ENCODE measurements at places on chromosomes 1 and 21. TPM values are rescaled to one million over a fixed set of nuclear protein-coding genes. Genes with fewer than 3 reads are reported as not detected.

DNA sequence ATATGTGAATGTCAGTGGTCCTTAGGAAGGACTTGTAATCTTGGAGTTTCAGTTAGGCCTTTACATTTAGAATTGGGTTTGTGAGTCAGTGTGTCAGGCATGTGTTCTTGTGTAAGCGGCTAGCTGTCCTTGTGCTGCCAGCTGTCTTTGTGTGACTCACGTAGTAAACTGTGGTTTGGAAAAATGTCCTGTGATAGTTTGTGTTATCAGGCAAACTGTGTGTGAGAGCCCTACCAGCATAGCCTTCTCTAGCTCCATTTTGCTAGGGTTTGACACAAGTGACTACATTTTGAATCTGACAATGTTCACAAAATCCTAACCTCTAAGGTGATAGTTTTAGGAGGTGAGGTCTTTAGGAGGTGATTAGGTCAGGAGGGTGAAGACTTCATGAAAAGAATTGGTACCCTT lies 6.9 kb upstream of the SLC35D1 start:
- DNase-seq, result peak; percentile 13

GRCh38 chr1:58158016-58158415 lies 388.5 kb downstream of the OMA1 start:
- no peak for DNase-seq

DNA sequence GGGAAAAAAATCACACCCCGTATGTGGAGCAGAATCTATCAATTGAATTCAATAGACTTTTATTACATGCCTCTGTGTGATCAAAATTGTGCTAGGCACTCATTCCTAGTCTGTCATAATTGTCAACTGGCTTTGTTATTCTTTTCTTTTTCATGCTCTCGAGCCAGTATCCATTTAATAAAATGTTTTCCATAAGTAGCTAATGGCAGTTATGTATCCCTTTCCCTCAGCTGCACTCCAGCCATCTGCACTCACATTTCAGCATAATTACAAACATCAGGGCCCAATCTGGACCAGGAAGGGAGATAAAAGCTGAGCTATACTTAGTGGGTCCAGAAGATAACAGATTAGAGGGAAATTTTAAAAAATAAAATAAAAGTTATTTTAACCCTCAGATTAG lies 15.9 kb downstream of the RGS5 start:
- no peak for DNase-seq

- no peak for DNase-seq
These were observed 8.8 kb upstream of the NLRP3 start for GRCh38 chr1:247407180-247407616.

Gene EDN2
- 8.9 TPM for total RNA-seq

Gene SPRR5
- total RNA-seq, result not detected

Gene TCP10L
- total RNA-seq, result not detected

Gene ZNF695
- not detected for total RNA-seq

Gene TSPEAR
- not detected for total RNA-seq

Gene BNIPL
- total RNA-seq, result not detected

Gene TFF1
- not detected for total RNA-seq
